ENCODE measurements at places on chromosomes 3 and 15.
A peak's percentile ranks its signal among the peaks of the same experiment; 100 is the strongest.

GRCh38 chr15:45521596-45522327 is 793 bp downstream of the SLC30A4 start:
- peak; percentile 10 for DNase-seq

GRCh38 chr15:60865507-60865906 is 363.6 kb downstream of the RORA start:
- DNase-seq = no peak

- no peak for DNase-seq
Observed at GRCh38 chr3:75180235-75180944, 483.7 kb upstream of the FRG2C start.

DNA sequence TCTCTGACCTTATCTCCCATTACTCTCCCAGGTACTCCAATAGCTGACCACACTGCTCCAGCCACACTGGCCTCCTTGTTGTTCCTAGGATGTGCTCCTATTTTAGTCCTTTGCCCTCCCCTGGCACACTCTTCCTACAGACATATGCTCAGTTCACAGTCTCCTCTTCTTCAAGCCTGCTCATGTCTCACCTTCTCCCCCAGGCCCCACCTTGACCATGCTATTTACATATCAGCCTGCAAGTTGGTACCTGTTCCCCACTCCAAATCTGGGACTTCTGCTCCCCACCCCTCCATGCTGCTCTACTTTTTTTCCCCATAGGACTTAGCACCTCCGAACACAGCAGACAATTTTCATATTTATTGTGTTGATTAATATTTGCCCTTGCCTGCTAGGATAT is 84.9 kb upstream of the BCL6 start:
- no peak for DNase-seq

- no peak for DNase-seq
Observed at GRCh38 chr3:171799501-171799900, 10.8 kb downstream of the PLD1 start.

GRCh38 chr3:115190747-115191146 is 43.7 kb upstream of the ZBTB20 start:
- DNase-seq = no peak

GRCh38 chr3:141236361-141236760 is 4.7 kb downstream of the PXYLP1 start:
- no peak for DNase-seq

DNA sequence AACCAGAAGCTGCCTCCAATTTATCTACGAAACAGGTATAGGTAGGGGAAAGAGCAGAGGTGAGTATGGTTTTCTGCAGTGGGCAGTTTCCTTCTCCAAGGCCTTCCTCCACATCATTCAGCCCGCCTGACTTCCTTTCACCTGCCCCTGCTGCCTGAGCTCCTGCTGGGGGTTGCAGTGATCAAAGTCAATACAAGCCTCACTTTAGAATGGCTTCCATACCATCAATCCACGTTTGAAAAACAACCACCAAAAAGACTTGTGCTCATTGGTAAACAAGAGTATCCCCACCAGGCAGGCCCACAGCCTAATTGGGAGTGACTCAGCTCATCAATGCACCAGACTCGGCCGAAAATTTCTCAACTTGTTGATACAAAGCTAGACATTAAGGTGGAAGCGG is 159.9 kb downstream of the MAGI1 start:
- no peak for DNase-seq

GRCh38 chr3:196255776-196256175 is 31.8 kb downstream of the PCYT1A start:
- no peak for DNase-seq

DNA sequence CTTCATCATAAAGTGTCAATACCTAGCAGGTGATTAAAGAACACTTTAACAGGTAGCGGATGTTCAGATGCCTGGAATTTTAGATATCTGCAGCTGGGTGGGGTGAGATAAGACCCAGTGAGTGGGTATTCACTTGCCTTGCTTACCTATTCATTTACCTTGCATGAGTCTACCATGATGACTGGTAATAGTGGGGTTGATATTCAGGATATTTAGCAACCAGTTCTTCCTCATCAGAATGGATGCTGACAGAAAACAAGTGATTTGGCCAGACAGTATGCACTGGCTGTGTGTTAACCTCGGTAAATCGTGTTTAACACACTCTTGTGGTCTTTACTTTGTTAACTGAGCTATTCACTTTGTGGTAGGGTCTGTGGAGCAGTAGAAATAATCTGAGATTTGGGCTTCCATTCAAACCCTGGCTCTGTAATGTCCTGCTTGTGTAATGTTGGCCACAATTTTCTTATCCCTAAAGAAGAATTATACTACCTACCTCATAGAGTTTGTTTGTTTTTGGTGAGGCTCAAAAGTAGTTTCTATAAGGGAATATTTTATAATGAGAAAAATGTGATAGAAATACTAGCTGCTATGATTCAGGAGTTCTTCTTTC is 391.9 kb upstream of the TBL1XR1 start:
- no peak for DNase-seq

GRCh38 chr3:4139462-4140140 is 163.6 kb upstream of the SETMAR start:
- no peak for DNase-seq

- DNase-seq = peak; percentile 32
Observed at GRCh38 chr3:17195856-17196604, 311.3 kb downstream of the PLCL2 start.
